ENCODE measurements at places on chromosomes 1 and 21. TPM values are rescaled to one million over a fixed set of nuclear protein-coding genes. Genes with fewer than 3 reads are reported as not detected.

The TARDBP gene
- 236 TPM for total RNA-seq

The UBE2U gene
- not detected for total RNA-seq

The TMEM82 gene
- not detected for total RNA-seq

The DRAXIN gene
- not detected for total RNA-seq

The ESPN gene
- not detected for total RNA-seq

- no peak overlapping the region for H3K4me3 ChIP-seq
- no peaks in the 10 kb centered on the region for H3K4me1 ChIP-seq
- no peak for DNase-seq
- no peaks in the 10 kb centered on the region for H3K36me3 ChIP-seq
Measured at GRCh38 chr1:78437941-78438340, 52.8 kb upstream of the PTGFR start.

DNA sequence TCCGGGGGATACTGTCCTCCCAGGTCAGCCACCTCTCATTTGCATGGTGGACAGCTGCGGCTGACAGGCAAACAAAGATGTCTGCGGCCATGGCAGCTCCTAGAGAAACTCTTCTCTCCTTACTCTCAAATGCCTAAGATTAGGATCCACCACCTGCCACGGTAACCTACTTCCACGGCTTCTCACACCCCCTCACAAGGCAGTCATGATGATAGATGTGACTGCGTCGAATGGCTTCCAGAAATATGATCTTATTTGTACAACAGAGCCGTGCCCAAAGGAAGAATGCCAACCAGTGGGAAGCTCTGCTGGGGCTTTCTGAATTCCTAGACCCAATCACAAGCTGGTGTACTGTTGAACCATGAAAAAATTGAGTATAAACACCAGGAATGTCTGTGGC is 73.4 kb downstream of the BACE2 start:
- no peak overlapping the region for H3K4me3 ChIP-seq
- no peaks in the 10 kb centered on the region for H3K27me3 ChIP-seq
- no peak for DNase-seq
- H3K4me1 ChIP-seq, result no peaks in the 10 kb centered on the region

- H3K27ac ChIP-seq, result no peak overlapping the region
- DNase-seq, result no peak
- H3K36me3 ChIP-seq, result no peaks in the 10 kb centered on the region
- no peaks in the 10 kb centered on the region for H3K4me1 ChIP-seq
- H3K27me3 ChIP-seq, result no peaks in the 10 kb centered on the region
Measured at GRCh38 chr1:44388551-44388950, 16.5 kb upstream of the RNF220 start.

- H3K27me3 ChIP-seq, result no peaks in the 10 kb centered on the region
- no peak for DNase-seq
- no peaks in the 10 kb centered on the region for H3K4me1 ChIP-seq
- H3K4me3 ChIP-seq, result no peak overlapping the region
- no peaks in the 10 kb centered on the region for H3K36me3 ChIP-seq
Measured at GRCh38 chr1:68459796-68460195, 10.0 kb upstream of the RPE65 start.

DNA sequence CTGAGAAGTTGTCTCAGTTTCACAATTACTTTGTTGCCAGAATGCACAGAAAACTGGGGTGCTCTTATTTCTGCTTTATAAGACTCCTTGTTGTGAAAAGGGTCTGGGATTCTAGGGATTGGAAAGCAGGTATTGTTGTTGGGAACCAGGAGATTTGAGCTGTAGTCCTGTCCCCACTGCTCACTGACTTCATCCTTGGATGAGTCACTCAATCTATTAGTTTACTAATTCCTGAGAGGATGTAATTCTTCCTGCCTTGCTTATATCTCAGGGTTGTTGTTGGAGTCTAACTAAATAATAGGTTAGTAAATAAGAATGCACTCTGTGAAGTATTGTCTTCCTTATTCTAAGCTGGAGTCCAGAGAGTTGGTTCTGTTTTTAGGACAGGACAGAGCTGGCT is 172.5 kb upstream of the GALNT2 start:
- H3K4me1 ChIP-seq, result no peaks in the 10 kb centered on the region
- H3K27me3 ChIP-seq, result no peaks in the 10 kb centered on the region
- no peak overlapping the region for H3K4me3 ChIP-seq
- H3K27ac ChIP-seq, result no peak overlapping the region

GRCh38 chr1:206082831-206083695 is 30.1 kb downstream of the RHEX start:
- H3K27ac ChIP-seq, result peak overlapping the region; percentile 70
- H3K27me3 ChIP-seq, result no peaks in the 10 kb centered on the region
- H3K36me3 ChIP-seq, result no peaks in the 10 kb centered on the region
- no peak for DNase-seq

DNA sequence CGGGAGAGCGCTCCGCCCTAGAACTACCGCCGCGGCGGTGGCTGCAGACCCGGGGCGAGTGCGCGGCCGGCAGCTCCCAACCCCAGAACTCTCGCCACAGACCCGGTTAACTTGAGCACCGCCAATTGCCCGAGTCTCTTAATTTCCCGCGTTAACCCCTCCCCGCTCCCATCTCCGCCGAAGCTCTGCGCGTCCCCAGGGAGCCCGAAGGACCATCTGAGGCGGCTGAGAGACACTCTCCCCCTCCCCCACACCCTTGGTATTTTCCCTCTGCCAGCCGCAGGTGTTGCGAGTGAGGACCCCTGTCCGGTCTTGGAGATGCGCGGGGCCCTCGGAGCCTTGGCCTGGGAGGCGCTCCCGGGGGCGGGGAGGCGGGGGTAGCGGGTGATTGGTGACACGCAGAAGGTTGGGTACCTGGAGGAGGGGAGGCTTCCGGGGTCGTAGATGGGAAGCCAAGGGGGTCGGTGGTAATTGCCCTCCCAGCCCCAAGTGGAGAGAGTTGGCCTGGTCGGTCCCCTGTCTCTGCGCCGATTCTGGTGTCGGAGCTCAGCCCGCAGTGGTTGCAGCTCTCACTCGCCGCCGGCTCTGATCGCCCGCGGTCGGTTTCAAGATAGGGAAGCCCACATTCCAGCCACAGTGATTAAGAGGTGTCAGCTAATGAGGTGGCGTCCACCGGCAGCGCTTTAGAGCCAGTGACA is 858 bp upstream of the SUSD4 start:
- no peak overlapping the region for H3K27ac ChIP-seq
- no peaks in the 10 kb centered on the region for H3K36me3 ChIP-seq
- no peak overlapping the region for H3K4me3 ChIP-seq
- no peaks in the 10 kb centered on the region for H3K27me3 ChIP-seq

DNA sequence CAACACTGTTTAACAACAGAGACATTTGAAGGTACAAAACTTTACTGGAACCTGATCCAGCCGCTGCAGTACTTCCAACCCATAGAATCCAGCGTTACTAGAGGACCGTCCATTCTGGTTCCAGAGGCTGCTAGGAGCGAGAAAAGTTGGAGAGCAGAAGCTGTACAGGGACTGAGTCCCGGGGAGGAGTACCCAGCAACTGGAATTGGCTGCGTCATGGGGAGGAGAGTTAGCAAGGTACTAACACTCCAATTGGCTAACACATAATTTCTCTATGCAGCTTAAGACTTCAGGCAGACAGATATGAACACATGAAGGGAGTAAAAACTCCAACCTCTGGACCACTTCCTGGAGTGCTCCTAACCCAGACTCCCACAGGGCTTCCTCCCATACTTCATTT is 2.1 kb upstream of the QSOX1 start:
- no peak overlapping the region for H3K4me3 ChIP-seq
- DNase-seq, result no peak
- H3K27ac ChIP-seq, result no peak overlapping the region
- no peaks in the 10 kb centered on the region for H3K4me1 ChIP-seq
- no peaks in the 10 kb centered on the region for H3K36me3 ChIP-seq
- no peaks in the 10 kb centered on the region for H3K27me3 ChIP-seq

- H3K27me3 ChIP-seq, result no peaks in the 10 kb centered on the region
- no peaks in the 10 kb centered on the region for H3K36me3 ChIP-seq
- no peak for DNase-seq
- no peaks in the 10 kb centered on the region for H3K4me1 ChIP-seq
- no peak overlapping the region for H3K4me3 ChIP-seq
Measured at GRCh38 chr1:45730780-45731319, 19.6 kb downstream of the IPP start.

DNA sequence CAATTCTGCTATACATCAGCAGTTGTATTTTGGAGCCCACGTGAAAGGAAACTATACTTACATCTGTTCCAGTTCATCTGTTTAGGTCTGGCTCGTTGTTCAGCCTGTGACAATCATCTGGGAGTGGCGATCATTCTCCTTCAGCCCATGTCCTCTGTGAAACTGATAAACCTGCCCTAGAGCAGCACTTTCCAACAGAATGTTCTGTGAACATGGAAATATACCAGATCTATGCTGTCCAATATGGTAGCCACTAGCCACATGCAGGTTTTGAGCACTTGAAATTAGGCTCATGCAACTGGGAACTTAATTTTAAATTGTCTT is 24.5 kb upstream of the COQ8A start:
- H3K27ac ChIP-seq, result no peak overlapping the region
- DNase-seq, result no peak
- H3K4me1 ChIP-seq, result no peaks in the 10 kb centered on the region
- H3K4me3 ChIP-seq, result no peak overlapping the region

- H3K36me3 ChIP-seq, result no peaks in the 10 kb centered on the region
- H3K4me1 ChIP-seq, result no peaks in the 10 kb centered on the region
- DNase-seq, result no peak
- H3K27ac ChIP-seq, result no peak overlapping the region
Measured at GRCh38 chr1:63928186-63929105, 154.6 kb downstream of the ROR1 start.

DNA sequence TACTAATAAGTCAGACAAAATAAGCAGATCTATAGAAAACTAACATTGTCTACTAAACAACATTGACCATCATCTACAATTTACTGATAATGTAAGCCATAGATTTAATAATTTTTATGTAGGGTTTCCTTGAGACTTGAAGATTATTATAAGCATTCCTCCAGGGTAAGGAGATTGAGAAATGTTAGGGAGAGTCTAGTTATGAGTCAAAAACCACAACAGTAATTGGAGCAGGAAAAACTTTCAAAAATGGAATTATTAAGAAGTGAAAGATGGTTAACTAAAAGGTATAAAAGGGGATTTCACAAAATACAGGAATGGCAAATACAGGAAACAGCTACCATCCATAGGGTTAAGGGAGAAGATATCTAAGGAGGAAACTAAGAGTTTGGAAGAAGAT is 12.4 kb upstream of the UHMK1 start:
- H3K4me3 ChIP-seq, result no peak overlapping the region
- H3K36me3 ChIP-seq, result no peaks in the 10 kb centered on the region
- no peak overlapping the region for H3K27ac ChIP-seq
- no peaks in the 10 kb centered on the region for H3K4me1 ChIP-seq

GRCh38 chr1:95653618-95654017 is 419.6 kb downstream of the RWDD3 start:
- no peaks in the 10 kb centered on the region for H3K4me1 ChIP-seq
- no peak overlapping the region for H3K4me3 ChIP-seq
- DNase-seq, result no peak

DNA sequence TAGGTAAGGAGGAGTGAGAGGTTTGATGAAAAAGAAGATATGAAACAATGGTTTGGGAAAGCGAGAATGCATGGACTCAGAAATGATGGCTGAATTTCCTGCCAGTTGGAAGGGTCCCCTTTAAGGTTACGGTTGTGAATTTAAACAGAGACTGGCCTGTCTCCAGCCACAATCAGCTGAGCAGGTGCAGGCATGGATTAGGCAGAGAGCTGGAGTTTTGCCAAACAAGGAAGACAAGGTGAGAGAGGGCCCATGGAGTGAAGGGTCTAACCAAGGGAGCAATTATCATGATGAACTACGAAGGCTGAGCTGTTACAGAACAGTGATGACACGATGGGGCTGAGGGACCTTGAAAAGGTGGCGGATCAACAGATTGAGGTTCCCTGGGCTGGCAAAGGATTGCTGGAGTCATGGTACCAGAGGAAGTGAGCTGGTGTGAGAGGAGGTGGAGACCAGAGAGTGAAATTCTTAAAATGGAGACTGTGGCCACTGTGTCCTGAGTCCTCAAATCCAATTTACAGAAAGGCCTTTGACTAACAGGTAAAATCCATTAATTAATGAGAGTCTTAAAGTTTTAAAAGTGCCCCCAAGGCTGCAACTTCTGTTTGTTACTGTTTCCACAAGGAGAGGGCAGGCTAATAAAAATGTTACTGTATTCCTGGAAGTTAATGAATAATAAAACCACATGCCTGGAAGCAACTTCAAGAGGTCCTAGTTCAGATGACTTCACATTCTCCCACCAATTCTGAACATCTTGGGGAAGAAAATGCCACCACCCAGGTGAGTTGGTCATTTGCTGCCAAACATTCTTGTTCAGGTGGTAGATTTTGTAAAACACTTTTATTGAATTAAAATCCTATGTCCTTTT is 41.5 kb downstream of the LHX9 start:
- H3K4me1 ChIP-seq, result no peaks in the 10 kb centered on the region
- no peak overlapping the region for H3K4me3 ChIP-seq
- no peak for DNase-seq
- no peak overlapping the region for H3K27ac ChIP-seq
- H3K27me3 ChIP-seq, result no peaks in the 10 kb centered on the region

- no peak for DNase-seq
- H3K4me3 ChIP-seq, result no peak overlapping the region
- H3K27me3 ChIP-seq, result no peaks in the 10 kb centered on the region
Measured at GRCh38 chr1:225458222-225458631, 30.4 kb upstream of the LBR start.

DNA sequence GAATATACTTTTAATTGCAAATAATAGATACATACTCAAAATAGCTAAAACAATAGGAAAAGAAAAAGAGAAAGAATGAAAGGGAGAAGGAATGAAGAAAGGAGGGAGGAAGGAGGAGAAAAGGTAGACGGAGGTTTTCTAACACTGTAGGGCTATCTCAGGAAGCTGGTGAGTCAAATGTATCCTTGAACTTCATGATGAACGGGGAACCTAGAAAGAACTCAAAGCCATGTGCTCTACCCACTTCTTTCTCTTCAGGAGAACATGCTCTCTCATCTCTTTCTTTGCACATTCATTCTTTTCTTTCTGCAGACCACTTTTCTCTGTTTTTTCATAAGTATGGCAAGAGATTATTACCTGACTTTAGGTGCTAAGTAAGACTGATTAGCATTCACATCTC is 37.3 kb upstream of the ZNF644 start:
- H3K4me1 ChIP-seq, result no peaks in the 10 kb centered on the region
- DNase-seq, result no peak
- H3K27me3 ChIP-seq, result no peaks in the 10 kb centered on the region
- no peak overlapping the region for H3K4me3 ChIP-seq

DNA sequence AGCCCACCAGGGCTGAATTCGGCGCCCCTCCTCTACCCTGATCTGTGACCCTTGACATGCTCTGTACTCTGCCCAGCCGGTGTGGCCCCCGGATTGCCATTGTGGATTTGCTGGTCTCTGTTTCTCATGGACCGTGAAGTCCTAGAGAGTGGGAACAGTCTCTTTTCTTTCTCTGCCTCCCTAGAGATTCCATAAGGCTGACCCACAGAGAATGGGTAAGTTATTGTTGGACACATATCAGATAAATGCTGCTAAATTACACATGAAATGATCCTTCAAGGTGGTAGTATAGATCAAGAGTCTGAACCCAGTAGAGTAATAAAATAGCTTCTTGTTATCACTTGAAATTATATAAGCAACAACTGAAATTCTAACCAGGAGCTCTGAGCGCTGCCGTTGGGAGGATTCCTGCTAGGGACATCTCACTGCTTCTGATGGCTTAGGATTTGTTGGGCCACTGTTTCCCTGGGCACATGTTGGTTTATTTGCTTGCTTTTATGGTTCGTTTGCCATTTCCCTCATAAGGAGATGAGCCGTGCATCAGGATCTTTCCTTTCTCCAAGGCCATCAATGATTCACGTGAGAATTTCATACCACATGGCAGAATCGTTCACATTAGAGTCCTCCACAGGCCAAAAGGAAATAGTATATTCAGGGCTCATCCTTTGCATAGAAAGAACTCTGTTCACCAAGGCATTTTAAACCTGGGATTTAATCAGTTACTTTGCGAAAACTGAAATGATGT is 111.9 kb downstream of the ZBTB18 start:
- no peaks in the 10 kb centered on the region for H3K27me3 ChIP-seq
- H3K4me1 ChIP-seq, result no peaks in the 10 kb centered on the region
- no peak overlapping the region for H3K4me3 ChIP-seq
- no peak for DNase-seq
- no peaks in the 10 kb centered on the region for H3K36me3 ChIP-seq
